HAP-1 (cell line): ENCODE measurements at places on chromosomes 2 and 18.

- DNase-seq, result no peak
Measured at GRCh38 chr2:25358836-25359235, 17.1 kb upstream of the DNMT3A start.

GRCh38 chr18:78092901-78093300 is 843.3 kb downstream of the GALR1 start:
- DNase-seq, result no peak

GRCh38 chr18:61991201-61991600 is 98.4 kb upstream of the RNF152 start:
- DNase-seq, result no peak

DNA sequence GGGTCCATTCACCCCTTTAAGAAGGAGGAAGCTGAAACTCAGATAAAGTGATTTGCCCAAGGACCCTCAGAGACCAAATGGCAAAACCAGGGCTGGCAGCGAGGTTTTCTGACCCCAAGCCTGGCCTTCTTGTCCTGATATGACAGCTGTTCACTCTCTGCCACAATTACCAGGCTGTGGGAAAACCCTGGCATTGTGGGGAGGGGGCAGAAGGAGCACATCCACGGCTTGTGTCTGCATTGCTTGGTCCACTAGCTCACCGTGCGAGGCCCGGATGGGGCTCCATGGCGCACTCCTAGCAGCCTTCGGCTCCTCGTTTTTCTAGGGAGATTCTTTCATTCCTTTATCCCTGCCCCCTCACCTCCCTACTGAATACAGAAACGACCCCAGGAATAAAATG is 143.4 kb upstream of the SIX2 start:
- DNase-seq, result no peak

- DNase-seq, result no peak
Measured at GRCh38 chr18:12599543-12599942, 58.4 kb downstream of the SPIRE1 start.

- no peak for DNase-seq
Measured at GRCh38 chr2:131552871-131553270, 25.2 kb downstream of the CCDC74A start.

DNA sequence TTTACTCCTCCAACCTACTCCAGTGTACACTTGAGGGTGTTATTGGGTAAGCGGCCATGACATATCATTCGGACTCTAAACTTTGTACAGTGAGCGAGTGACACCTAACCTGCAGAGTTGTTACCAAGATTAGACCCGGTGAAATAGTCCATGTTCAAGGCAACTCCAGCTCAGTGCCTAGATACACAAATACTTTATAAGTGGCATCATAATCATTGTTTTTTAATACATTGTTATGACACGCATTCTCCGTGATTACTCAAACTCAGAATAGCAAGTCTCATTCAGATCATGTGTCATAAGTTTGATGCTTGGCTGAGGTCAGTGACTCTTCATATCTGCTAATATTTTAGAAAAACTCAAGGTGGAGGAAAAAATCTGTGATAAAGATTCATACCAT is 597.8 kb downstream of the DCC start:
- DNase-seq, result no peak

DNA sequence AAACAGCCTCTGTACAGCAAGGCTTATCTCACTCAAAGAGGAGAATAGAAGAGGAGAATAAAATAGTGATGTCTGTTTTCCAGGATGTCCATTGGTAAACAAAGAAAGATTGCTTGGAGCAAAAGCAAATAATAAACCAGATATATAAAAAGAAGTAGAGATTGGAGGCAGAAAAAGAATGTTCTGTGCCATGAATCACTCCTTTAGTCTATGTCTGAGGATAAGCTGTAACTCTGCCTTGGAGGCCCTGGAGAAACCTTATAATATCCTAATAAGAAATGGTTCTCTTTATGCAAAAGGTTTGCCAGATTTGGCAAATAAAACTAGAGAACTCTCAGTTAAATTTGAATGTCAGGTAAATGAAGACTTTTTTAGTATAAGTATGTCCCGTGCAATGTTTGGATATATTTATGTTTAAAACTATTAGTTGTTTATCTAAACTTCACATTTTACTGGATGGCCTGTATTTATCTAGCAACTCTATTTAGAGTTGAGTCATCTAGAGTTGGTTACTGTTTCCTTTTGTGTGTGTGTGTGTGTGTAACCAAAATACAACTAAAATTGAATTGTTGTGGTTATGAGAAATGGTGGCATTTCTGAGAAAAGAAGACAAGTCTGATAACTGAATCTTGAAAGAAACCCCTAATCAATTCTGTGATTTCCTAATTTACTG is 510.3 kb upstream of the SETBP1 start:
- no peak for DNase-seq

DNA sequence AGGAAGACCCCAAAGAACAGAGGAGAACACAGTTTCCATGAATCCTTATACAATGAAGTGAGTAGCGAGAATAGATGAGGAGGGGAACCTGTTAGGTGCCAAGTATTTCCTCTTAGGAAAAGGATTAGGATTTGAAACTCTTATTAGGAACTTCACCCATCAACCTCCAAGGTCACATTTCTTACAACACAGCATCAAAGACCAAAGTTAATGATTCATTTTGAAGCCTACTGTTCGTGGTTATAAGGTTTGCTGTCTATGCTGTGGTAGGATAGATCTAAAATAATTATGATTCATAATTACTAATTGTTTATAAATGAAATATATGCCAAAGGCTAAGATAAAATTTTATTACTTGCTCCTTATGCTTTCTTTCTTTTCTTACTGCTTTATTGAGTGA is 6.1 kb downstream of the CFAP221 start:
- no peak for DNase-seq

DNA sequence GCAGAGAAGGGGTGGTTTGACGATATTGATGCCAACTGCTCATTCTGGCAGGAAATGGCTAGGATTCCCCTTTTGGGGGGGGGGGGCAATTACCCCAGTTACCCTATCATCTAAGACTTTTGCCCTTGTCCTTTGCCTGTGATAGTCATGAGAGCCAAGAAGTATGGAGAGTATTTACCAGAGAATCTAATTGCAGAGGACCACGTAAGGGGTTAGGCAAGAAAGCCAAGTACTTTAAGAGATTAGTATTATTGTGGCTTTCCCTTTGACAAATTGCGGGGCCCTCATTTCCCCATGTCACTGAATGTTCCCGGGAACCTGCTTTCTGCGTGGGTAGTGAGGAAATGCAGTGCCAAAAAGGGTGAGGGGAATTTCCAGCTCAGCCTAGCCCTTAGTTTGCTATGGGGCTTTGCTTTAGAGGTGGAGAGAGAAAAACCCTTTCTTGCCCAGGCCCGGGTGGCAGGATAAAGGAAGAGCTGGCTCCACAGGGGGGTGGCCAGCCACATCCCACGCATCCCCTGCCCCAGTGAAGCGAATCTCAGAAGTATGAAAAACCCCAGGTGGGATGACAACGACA is 1.5 kb downstream of the AQP4 start:
- DNase-seq, result no peak

DNA sequence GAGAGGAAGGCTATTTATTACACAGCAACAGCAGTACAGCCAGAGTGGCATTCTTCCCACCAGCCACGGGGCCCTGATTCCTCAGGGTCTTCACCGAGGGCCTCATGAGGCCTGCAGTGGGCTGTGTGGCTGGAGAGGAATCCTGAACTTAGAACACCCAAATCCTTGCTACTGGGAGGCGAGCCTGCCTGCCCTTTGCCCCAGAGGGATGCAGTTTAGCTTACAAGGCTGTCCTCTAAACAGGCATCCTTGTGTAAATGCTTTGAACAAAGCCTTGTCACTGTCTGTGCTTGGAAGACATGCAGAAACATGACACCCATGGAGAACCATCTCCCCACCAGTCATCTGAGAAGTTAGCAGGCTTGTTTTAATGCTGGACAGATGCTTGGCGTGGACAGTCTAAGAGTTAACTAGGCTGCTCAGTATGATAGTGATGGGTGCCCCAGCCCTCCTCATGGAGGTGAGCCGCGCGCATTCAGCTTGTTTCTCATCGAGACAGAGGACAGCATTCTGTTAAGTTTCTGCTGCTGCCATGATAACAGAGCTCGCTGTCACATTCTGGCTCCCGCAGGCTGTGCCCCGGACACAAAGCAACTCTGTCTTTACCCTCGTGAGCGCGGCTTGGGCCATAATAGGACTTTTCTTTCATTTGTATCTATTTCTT is 42.9 kb downstream of the ADI1 start:
- DNase-seq, result no peak

DNA sequence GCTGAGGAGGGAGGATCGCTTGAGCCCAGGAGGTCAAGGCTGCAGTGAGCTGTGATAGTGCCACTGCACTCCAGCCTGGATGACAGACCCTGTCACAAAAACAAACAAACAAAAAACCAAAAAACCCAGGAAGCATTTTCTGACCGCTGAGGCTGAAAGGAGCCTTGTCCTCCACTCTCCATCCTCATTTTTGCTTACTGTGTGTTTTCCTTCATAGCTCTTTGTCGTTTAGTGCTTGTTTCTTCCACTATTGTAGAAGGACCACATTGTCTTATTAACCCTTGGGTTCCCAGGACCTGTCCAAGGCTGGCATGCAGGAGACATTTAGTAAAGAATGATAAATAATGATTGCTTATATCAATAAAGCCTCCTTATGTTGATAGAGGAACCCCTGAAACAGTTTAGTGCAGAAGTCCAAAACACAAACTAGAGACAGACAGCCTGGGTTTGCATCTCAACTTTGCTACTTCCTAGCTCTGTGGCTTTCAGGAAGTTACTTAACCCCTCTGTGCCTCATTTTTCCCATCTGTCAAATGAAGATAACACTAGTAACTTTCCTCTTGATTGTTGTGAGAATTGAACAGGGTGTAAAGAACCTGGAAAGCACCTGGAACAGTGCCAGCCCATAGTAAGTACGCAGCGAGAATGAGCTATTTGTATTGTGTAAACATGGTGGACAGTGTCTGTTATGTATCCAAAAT is 126.0 kb downstream of the LPIN1 start:
- no peak for DNase-seq

DNA sequence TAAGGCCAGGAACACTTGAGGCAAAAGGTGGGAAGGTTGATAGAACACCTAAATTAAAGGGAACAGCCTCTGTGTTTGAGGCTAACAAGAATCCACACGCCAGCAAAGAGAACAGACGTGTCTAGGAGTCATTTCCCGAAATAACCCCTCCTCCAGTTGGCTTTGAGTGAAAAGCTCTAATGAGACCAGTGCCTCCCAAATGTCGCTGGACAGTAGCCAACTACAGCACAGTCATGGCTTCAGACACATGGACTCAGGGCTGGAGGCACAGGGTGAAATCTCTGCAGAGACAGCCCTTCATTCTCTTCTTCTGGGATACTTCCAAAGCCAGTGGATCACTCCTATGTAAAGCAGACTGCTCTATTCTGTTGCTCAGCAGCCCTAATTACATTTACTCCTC is 49.6 kb downstream of the SOWAHC start:
- no peak for DNase-seq

DNA sequence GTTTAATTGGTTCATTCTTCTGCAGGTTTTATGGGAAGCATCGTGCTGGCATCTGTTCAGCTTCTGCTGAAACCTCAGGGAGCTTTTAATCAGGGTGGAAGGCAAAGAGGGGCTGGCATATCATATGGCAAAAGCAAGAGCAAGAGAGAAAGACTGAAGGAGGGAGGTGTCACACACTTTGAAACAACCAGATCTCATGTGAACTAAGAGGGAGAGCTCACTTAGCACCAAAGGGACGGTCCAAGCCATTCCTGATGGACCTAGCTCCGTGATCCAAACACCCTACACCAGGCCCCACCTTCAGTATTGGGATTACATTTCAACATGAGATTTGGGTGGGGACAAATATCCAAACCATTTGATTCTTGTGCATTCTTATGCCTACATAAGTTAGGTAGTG is 563.1 kb downstream of the SPAG16 start:
- DNase-seq, result no peak

DNA sequence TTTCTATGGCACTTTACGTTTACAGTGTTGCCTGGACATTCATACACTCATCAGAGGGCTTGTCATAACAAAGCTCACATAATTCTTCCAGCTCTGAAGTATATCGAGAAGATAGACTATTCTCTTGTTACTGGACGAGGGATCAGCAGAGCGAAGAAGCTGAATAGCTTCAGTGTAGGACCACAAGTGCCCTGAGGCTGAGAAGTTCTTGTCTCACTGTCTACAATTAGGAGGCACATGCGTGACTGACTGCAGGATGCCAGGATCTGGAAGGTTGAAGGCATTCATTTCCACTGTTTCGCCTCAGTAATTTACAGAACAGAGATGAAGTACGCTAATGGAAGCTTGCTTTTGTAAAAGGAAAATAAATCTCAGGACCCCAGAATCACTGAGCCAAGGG is 9.6 kb downstream of the SH3YL1 start:
- DNase-seq, result no peak

DNA sequence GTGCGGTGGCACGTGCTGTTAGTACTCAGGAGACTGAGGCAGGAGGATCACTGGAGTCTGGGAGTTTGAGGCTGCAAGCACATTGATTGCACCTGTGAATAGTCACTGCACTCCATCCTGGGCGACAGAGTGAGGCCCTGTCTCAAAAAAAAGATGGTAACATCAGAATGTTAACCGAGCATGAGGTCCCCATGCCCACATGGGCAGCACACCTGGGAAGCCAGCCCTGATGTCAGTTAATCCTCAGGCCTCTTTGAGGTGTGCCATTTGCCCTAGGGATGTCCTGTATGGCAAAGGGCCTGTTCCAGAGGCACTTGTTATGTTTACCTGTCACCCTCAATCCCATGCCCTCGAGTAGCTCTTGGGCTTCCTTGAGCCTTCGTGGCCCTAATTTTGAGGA is 16.6 kb downstream of the RBFA start:
- no peak for DNase-seq

DNA sequence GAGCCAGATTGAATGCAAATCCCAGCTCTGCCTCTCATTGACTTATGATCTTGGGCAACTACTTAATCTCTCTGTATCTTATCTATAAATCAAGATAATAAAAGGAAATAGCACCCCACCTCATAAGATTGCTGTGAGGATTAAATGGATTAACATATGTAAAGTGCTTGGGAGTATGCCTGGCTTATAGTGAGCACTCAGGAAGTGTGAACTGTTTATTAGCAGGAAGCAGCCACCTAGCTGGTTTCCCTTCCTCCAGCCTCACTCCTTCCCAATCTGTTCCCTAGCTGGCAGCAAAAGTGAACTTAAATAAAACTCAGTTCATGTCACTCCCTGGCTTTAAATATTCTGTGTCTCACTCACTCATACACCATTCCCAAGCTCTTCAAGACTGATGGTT is 526.6 kb upstream of the PKDCC start:
- DNase-seq, result no peak

DNA sequence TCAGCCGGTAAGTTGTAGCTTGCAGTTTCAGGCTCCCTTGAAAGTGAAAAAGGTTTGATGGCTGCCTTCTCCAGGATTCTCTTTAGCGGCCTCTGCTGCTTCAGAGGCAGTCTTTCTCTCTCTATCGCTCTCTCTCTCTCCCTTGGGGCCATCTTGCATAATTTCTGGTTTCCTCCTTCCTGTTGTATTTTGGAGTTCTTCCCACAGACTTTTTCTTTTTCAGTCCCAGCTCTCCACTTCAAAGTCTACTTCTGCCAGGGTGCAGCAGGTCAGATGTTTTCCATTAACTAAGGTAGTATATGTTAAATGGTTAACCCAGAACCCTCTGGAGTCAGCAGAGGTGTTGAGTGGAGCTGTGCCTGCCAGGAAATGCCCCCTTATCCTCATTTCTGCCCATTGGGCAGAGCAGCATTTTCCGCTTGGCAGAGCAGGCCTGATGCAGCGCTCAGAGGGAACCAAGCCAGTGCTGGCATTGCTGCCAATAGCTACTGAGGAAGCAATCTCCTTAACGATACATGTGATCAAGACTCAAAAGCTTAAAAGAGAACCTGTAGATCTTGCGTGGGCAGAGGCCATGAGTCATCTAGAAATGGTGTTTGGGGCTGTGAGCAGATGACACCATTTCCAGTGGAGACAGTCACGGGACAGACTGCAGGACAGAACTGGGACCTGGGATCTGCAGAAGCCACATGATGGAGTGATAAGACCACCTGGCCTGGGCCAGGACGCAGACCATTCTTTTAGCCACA is 20.8 kb downstream of the DBI start:
- no peak for DNase-seq
